ENCODE measurements at places on chromosomes 3 and 15.

DNA sequence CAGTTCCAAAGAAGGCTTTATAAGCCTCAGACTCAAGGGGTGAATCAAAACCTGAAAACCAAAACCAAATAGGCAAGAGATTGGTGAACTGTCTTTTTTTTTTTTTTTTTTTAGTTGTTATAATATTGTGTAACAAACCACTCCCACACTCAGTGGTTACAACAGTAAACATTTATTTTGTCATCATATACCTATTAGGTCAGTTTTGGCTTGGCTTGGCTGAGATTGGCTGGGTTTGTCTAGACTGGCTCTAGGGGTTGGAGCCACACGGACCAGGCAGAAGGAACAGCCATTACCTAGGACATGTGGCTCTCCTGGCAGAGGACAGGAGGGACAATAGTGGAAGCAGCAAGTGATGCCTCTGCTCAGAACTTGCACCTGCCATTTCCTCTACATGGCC is 26.4 kb upstream of the RYR3 start:
- DNase-seq: no peak

DNA sequence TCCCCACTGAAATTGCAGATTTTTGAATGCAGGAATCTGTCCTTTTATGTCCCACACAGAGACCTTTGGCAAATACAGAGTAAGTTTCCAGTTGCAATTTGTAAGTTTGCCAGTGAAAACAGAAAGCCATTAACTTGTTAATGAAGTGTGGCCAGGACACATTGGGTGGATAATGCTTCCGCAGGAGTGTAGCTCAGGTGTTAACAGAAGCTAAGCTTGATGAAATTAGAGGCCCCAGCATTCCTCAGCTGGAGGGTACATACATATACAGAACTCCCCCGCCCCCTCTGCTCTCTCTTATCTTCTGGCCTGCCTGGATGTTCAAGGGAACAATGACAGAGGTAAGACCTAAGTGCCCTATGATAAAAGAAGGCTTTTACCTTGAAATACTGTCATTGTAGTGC is 8.1 kb upstream of the LRRC2 start:
- DNase-seq: no peak

- no peak for DNase-seq
These were observed 181.3 kb downstream of the LSAMP start for GRCh38 chr3:116263842-116264545.

- DNase-seq: no peak
These were observed 9.0 kb upstream of the CHRNB4 start for GRCh38 chr15:78650022-78650421.

DNA sequence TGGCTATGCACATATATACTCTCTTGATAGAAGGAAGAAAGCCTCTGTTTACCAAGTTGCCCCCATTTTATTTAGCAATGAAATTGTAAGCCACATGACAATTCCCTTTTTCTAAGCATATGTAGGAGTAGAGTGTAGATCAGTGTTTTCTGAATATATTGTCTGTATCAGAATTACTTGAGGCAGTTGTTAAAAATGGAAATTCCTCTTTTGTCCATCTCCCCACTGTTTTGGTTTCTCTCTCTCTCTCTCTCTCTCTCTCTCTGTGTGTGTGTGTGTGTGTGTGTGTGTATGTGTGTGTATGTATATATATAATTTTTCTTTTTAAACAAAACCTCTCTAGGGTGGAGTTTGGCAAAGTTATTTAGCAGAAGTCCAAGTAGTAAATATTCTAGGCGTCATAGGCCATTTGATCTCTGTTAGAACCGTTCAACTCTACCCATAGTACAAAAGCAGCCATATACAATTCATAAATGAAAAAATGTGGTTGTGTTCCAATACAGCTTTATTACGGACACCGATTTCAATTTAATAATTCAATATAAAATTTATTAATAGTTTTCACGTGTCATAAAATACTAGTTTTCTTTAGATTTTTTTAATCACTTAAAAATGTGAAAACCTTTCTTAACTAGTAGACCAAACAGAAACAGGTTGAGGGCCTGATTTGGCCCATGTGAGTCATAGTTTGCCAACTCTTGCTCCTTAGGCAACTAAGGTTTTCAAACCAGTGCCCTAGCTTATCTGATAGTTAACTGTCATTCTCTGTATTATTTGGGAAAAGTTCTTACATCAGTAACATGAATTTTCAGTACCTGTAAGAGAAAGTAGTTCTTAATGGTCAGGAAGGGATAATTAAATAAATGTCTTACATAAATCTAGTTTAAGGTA is 39.8 kb downstream of the UBE2E1 start:
- DNase-seq: no peak

DNA sequence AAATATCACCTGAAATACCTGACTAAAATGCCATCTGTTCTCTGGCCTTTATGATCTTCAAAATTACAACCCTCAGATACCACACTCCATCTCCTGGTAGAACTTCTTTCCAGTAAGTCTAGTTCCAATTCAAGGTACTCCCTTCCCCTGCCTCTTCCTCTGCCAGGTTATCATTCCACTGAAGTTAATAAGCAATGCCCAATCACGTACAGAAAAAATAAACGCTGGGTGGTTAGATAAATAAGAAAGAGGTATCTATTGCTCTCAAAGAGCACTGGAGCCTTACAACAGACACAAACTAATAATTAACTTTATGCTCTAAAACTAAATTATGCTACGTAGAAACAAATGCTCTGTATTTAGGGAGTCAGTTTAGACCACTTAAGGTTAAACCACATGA is 112.5 kb downstream of the MYO9A start:
- no peak for DNase-seq

DNA sequence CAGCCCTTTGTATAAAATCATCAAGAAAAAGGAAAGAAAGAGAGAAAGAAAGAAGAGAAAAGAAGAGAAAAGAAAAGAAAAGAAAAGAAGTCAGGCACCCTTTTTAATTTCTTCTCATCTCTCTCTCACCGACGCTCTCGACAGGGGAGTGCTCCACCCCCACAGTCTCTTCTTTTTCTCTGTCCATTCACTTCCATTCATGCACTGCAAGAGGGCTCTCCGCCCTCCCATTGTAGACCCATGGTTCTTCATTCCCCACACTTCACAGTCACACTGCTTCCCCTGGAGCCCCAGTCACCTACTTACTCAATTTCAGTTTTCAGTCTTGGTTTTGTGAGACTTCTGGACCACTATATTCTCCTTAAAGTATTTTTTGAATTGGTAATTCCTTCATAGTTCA is 254.7 kb downstream of the SOX2 start:
- DNase-seq: no peak

- no peak for DNase-seq
These were observed 288.5 kb downstream of the LPP start for GRCh38 chr3:188442430-188442829.

GRCh38 chr15:66760097-66760967 is 58.3 kb downstream of the SMAD6 start:
- no peak for DNase-seq

DNA sequence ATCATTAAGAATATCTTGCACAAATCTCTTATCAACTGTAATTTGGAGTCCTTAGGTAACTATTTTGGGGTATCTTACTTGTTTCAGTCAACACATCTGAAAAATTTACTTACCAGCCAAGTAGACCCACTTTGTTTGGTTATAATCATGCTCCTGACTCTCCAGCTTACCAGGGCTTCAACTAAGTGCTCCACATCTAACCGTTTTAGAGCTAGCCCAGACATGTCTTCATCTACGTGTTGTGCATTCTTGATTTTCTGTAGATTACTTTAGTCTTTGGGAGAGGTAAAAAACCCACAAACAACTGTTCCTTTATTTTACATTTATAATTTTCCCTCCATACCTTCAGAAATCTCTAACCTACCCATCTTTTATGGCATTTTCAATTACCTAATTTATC is 17.2 kb downstream of the EAF2 start:
- DNase-seq: no peak

- DNase-seq: no peak
These were observed 181.4 kb downstream of the GAP43 start for GRCh38 chr3:115804713-115805119.

- DNase-seq: no peak
These were observed 19.5 kb upstream of the SAMD7 start for GRCh38 chr3:169891886-169892285.

DNA sequence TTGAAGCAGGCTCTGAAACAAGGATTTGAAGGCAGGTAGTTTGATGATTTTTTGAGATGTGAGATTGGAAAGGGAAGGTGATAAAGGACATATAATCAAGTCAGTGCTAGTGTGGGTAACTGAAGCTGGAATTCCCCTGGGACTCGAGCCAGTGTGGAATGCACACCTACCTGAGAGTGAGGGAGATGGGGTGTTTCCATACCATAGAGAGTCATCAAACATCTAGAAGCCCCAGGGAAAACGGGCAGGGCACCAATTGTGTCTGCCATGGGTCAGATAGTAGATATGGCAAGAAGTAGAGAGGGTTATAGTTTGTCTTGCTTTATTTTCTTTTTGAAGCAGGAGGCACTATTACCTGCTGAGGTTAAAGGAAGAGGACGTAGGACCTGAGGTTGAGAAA is 120.0 kb downstream of the SSR3 start:
- DNase-seq: no peak

DNA sequence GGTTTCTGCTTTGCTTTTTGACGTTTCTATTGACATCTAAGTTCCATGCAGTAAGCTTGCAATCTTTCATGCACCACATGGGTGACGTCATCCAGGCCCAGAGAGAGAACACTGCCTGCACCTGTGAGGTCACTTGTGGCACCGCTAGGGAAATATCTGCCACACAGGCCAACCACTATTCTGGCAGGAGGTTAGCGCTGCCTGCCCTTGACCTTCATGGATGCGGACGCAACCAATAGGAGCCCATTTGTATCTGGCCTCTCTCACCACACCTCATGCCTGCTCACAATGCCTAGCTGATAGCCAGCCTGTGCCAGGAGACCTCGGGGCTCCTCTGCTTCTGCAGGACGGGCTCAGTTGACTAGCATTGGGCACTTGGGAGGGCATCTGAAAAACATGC is 55.8 kb upstream of the PRR23E start:
- DNase-seq: no peak

GRCh38 chr15:78929536-78930264 is 15.1 kb downstream of the CTSH start:
- DNase-seq: no peak

- no peak for DNase-seq
These were observed 176.0 kb downstream of the SHOX2 start for GRCh38 chr3:157930000-157930780.

- DNase-seq: no peak
These were observed 353.7 kb upstream of the SEMA6D start for GRCh38 chr15:47363653-47364052.

DNA sequence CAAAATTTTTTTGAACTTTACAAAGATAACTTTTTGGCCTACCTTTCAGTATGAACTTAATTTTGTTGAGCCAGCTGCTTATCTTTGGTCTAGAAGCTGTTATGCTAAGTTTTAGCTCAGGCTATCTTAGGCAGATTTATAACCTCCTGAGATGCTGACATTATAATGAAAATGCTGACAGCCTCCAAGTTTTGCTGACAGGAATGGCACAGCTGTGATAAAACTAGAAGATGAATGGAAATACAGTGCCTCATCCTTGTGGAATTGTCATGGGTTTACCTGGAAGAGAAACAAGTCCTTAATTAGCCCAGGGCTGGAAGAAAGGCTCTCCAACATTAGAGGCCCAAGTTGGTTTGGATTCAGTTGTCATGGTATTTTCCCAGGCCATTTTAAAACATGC is 123.3 kb downstream of the OXSM start:
- DNase-seq: no peak

DNA sequence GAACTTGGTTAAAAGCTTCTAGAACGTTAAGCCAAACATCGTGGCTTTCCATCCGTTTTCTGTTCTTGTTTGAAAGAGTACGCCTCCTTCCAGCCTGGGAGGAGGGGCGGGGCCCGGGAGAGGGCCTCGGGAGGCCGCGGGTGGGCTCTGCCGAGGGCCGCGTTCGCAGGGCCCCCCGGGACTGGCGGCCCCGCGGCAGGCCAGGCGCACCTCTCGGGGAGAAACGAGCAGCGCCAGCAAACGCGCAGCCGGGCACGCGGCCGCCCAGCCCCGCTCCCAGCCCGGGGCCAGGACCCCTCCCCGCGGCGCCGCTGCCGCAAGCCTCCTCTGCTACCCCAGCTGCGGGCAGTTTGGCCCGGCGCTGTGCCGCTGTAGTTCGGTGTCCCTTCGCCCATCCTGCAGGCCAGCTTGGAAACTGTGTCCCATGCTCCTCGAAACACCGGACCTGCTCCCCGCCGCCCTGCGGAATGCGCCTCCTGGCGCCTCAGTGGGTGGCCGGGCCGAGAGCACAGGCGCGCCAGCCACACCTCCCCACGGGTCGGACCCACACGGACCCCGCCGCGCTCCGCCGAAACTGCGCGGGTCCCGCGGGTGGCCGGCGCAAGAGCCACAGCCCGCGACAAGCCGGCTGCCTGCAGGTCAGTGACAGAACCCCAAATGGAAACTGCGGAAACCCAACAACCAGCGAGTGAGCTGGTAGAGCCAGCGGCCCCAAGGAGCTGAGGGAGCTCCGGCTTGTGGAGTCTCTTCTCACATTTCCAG is 2.3 kb downstream of the OCA2 start:
- DNase-seq: no peak

DNA sequence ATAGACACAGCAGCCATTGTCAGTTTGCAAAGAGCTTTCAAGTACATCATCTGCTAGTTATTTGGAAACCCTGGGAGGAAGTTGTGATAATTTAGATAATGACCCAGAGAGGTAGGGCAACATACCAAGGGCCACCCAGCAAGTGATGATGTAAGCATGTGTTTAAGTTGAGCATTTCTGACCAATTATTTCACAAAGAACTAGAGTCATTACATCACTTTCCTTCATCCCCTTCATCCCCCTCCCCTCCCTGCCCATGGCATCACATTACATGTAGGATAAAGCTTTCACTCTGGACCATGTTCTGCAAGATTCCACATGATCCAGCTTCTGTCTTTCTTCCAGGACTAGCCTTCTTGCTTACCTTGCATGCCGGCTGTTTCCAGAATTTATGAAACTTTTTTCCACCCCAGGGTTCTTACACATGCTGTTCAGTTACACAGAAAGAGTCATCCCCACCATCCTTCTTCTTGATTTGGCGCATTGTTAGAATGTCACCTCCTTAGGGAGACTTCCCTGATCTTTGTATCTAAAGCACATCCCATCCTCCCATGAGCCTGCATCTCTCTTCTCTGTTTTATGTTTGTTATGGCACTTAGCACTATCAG is 71.3 kb downstream of the PTPRG start:
- DNase-seq: no peak

DNA sequence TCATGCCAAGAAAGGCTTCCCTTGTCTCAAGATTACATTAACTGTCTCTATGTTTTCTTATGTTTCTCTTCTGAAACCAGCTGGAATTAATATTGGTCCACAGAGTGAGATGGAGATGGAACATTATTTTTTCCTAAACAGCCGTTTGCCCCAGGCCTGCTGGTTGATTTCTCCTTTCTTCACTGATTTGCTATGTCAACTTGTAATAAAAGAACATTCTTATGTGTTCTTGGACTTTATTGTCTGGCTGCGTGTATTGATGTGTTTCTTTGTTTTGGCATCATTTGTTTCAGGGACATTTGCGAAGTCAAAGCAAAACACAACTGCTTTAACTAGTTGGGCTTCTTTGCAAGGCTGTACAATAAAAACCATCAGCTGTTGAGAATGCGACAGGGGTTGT is 168.5 kb downstream of the FAM43A start:
- no peak for DNase-seq

GRCh38 chr3:14594234-14594633 is 54.1 kb upstream of the GRIP2 start:
- DNase-seq: no peak
